Stimulated activated CD8-positive, alpha-beta memory T cell treated with anti-CD3 and anti-CD28 coated beads, Interleukin-2, amount 100 ng/mL, for 1 hour (primary cell): ENCODE measurements at places on chromosomes 16 and 17.

GRCh38 chr16:28182801-28183200 is 29.0 kb downstream of the XPO6 start:
- DNase-seq = no peak

GRCh38 chr17:45290269-45290765 is 26.5 kb downstream of the MAP3K14 start:
- DNase-seq = no peak

GRCh38 chr17:77521076-77521475 is 380.3 kb downstream of the SEC14L1 start:
- no peak for DNase-seq

GRCh38 chr16:85789773-85790172 is 9.6 kb downstream of the EMC8 start:
- no peak for DNase-seq

DNA sequence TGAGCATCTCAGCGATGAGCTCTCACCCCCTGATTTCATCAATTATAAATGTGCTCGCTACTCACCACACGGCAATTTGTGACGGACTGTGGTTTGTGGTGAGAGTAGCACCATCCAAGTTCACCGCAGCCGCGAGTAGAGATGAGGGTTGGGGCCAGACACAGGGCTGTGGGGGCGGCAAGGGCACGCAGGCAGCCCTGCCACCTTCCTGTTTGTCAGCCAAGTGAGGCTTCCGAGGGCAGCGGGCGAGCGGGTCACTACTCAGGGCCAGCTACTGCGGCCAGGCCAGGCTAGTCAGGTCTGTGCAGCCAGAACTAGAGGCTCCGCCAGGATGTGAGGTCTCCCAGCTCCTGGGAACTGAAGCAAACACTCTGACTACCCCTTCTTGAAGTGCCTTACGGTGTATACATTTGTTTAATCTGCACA is 39.6 kb upstream of the MEOX1 start:
- peak; percentile 18 for DNase-seq

DNA sequence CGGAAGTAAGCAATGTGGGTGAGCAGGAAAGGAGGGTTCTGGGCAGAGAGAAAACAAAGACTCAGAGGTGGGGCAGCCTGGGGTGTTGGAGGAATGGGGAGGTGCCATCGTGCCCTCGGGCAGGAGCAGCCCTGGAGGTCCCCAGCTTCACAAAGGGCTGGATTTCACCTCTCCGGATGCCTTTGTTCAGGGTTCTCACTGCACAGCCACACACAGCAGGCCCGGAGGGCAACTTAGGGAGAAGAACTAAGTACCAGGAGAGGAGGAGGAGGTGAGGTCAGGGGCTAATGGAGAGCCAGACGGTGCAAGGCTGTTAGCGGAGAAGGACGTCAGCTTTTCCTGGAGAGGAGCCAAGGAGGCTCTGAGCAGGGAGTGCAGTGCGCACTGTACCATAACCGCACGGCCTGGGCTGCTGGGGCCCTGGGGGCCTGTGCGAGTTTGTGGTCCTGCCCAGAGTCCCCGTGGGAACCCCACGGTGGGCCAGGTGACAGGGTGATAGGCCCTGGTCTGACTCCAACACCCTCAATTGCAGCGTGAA is 9.3 kb downstream of the ARRB2 start:
- no peak for DNase-seq

DNA sequence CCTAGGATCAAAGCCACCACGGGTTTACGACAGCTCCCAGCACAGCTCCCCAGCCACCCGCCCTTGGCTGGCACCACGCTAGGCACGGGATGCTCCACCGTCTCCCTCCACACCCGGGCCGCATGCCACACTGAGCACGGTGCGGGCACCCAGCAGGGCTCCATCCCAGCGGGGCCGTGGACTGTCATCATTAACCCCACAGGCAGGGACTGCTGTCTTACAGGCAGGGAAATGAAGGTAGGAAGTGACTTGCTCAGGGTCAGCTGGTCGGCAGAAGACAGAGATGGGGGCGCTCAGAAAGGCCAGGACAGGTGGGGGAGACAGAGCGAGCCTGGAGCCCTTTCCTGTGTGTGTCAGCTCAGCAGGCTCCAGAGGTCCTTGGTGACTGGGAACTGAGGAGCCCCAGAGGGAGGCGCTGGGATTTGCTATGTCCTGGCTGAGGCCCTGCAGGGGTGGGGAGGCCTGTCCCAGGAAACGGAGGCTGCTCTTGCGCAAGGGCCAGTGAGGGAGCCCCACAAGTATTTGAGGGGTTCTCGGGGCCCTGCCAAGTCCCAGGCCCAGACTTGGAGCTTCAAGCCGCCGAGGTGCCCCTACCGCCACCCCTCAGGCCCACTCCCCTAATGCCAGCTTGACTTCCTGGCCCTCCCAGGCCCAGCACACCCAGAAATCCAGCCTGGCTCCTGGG is 3.2 kb downstream of the UBALD1 start:
- no peak for DNase-seq

DNA sequence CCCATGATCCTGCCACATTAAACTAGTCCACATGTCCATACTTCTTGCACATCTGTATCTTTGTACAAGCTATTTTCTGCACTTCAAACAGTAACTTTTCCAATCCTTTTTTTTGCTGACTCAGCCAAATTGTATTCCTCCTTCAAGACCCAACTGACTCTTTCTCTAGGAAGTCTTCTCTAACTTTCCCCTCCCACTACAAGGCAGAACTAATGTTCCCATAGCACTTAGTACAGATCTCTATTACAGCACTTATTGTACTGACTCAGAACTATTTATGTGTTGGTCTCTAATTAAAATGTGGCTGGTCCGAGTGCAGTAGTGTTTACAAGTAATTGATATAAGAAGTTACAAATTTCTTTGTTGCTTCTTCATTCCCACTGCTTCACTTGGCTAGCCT is 8.2 kb downstream of the FAM222B start:
- DNase-seq = no peak

DNA sequence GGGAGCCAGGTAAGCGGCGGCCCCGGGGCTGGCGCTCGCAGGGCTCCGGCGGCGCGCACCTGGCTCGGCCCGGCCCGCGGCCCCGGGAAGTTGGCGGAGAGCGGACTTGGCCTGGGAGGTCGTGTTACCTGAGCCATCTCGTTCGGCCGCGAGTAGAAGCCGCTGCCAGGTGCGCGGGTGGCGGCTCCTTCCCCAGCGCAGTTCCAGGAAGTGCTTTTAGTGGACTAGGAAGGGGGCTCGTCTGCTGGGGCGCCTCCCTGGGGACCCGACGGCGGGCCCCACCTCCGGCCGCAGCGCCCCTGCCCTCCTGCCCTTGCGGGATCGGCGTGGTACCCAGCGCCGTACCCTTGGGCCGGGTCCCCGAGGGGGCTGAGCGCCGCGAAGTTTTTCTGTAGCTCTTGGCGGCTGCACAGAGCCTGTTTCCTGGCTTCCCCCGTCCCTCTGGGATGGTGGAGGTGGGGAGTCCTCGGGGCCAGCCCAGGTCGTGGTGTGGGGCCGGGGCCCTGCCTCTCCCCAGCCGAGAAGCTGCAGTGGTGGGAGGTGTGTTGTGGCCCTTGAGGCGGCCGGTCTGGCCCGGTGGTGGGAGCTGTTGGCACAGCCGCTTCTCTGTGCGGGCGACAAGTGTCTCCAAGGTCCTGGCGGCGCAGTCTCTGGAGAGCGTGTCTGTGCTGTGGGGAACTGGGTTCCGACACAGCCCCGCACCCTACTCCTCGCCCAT is 96.9 kb downstream of the RAB11FIP4 start:
- DNase-seq = no peak

- no peak for DNase-seq
Measured at GRCh38 chr16:2214719-2214968, at the start of gene PGP. Gene PGP (minus strand): TSS chr16:2214840. CDS start chr16:2214777, 63 bp downstream.

GRCh38 chr17:70136131-70136530 is 33.2 kb upstream of the KCNJ2 start:
- no peak for DNase-seq

DNA sequence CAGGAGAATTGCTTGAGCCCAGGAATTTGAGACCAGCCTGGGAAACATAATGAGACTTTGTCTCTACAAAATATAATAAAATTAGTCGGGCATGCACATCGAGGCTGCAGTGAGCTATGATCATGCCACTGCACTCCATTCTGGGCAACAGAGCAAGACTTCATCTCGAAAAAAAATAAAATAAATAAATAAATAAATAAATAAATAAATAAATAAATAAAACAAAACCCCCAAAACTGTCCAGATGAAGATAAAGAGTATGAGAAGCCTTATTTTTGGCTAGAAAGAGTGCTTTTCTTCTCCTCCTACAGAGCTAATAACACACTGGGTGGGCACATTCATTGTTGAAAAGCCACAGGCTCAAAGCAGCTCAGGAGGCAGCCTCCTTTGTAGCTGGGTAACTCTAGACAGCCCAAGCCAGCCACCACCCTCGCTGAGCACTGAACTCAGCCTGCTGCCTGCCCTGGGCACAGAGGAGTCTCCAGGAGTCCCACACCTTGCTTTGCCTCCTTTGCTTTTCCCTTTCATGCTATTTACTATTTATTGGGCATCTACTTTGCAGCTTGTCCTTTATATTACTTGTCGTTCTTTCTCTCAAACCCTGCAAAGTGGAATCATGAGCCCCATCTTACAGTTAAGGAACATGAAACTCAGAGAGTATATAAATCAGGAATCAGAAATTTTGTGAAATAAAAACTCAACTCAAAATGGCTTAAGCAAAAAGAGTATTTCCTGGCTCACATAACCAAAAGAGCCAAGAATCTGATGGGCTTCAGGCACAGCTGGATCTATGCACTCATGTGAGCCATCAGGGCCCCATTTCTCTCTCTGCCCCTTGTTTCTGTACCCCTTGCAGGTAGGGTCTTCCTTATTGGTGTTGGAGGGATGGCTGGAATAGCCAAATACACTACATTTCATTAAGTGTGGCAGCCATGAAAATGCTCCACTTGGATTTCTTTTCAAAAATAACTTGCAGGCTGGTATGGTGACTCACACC is 18.1 kb upstream of the C16orf87 start:
- DNase-seq = no peak
